ENCODE measurements at places on chromosomes 6 and 20. TPM values are rescaled to one million over a fixed set of nuclear protein-coding genes. Genes with fewer than 3 reads are reported as not detected.
A peak's percentile ranks its signal among the peaks of the same experiment; 100 is the strongest.

GRCh38 chr20:43579861-43580793 is 10.6 kb upstream of the IFT52 start:
- DNase-seq, result no peak
- no peak overlapping the region for H3K27ac ChIP-seq
- no peak overlapping the region for H3K4me3 ChIP-seq
- H3K36me3 ChIP-seq, result no peaks in the 10 kb centered on the region

DNA sequence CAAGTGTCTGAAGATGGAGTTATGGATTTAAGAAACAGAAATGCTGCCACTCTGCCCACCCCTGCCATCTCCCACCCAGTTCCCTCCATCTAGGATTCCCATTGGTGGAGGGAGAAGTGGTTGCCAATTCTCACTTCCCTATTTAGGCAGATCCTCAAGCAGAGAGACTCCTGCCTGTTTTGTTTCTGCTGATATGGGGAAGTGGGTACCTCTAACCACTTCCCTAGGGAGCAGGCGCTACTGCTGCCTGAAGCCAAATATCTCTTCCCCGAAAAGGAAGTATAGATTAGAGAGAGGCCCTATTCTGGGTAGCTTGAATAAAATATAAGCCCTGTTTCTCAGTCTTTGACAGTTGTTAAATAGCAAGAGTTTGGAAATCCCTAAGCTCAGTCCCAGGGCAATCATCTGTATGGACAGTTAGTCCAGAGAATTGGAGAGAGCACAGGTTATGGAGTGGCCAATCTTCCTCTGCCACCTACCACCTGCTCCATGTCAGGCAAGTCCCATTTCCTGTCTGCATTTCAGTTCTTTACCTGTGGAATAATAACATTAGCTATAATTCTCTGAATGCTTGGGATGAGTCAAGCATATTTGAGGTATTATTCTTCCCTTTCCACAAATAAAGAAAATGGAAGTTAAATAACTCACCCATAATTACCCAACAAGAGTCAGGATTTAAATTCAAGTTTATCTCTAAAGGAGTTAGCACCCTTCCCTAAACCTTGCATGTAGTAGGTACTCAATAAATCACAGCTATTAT is 2.6 kb upstream of the ADGB start:
- no peaks in the 10 kb centered on the region for H3K27me3 ChIP-seq
- no peak overlapping the region for H3K27ac ChIP-seq
- H3K4me3 ChIP-seq, result no peak overlapping the region
- peaks cover 8% of the 10 kb centered on the region for H3K4me1 ChIP-seq

GRCh38 chr6:57262901-57263694 is 41.0 kb upstream of the RAB23 start:
- no peaks in the 10 kb centered on the region for H3K4me1 ChIP-seq
- no peaks in the 10 kb centered on the region for H3K36me3 ChIP-seq
- peak overlapping the region; percentile 16 for H3K27ac ChIP-seq

DNA sequence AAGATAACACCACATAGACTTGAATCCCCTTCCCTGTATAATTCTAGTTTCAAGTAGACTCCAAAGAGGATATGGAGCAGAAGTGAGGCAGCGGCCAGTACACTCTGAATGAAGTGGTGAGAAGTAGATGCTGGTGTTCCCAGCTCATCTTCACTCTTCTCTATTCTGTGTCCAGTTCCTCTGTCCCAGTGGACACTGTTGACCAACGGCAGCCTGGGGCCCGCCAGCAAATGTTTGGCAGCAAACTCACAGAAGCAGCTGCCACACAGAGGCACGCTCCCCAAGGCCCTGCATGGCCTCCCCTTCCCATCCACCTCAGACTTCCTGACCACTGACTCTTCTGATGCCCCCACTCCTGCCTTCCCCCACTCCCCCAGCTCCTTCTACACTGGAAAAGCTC is 358.9 kb upstream of the ID4 start:
- no peak overlapping the region for H3K4me3 ChIP-seq
- no peak overlapping the region for H3K27ac ChIP-seq
- H3K4me1 ChIP-seq, result no peaks in the 10 kb centered on the region
- H3K36me3 ChIP-seq, result no peaks in the 10 kb centered on the region
- no peak for DNase-seq

DNA sequence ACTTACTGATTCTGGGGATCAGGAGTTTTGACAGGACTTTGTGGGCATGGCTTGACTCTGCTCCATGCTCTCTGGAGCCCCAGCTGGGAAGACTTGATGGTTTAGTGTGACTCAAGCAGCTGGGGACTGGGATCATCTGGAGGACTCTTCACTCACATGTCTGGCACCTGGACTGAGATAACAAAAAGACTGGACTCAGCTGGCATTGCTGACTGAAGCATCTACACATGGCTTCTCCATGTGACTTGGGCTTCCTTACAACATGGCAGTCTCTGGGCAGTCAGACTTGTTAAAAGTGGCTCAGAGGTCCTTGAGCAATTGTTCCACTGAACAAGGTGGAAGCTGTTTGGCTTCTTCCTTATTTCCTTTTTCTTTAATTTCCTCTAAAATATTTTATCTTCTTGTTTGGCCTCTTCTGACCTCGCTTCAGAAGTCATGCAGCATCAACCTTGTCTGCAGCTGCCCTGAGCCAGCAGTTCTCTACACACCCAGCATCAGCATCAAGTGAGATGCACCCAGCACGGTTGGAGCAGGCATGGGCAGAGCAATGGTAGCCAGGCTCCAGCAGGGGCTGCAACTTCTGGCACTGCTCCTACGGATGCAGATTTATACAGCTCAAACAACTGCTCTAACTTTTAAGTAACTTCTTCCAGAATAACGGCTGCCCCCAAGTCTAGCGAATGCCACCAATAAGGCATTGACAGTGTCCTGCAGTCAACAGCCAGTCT is 5.6 kb upstream of the HM13 start:
- no peaks in the 10 kb centered on the region for H3K36me3 ChIP-seq
- no peak overlapping the region for H3K4me3 ChIP-seq
- no peak for DNase-seq
- H3K27ac ChIP-seq, result no peak overlapping the region

TMC2 gene
- not detected for total RNA-seq

SPDEF gene
- not detected for total RNA-seq

YIPF3 gene
- total RNA-seq, result 67.6 TPM

All from heart left ventricle (tissue), 16 donors.